ENCODE measurements at places on chromosomes 7 and 10.

GRCh38 chr10:106158241-106158640 lies 1006.3 kb downstream of the SORCS1 start:
- no peak for DNase-seq

- DNase-seq, result no peak
These were observed 32.3 kb downstream of the PPIF start for GRCh38 chr10:79379512-79380124.

DNA sequence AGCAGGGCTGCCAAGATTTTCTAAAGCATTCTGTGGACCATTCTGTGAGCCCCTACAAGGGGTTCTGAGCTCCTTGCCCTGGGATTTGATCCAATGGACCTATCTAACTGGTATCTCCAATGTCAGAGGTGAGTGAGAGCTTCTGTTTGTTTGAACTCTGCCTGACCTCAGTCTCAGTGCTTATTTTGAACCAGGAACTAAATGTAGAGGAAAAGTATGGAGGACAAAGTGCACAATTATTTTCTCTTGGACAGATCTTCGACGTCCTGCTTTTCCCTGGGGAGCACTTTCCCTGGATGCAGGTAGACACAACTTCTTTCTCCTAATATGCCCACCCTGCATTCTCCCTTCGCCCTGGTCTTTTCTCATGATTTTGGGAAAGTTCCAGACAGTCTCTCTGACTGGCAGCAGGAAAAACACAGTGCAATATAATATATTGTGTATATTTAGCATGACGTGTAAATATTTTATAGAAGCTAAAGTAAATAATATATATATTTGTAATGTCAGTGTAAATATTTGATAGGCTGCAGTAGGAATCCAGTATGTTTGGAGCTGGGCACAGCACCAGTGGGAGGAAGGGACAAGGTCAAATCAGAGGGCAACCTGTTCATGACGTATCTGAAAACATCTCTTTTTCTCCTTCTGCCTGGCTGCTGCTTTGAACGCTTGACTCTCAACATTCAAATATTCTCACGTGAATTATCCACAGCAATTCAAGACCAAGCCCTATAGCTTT lies 184.0 kb upstream of the LYZL1 start:
- no peak for DNase-seq

DNA sequence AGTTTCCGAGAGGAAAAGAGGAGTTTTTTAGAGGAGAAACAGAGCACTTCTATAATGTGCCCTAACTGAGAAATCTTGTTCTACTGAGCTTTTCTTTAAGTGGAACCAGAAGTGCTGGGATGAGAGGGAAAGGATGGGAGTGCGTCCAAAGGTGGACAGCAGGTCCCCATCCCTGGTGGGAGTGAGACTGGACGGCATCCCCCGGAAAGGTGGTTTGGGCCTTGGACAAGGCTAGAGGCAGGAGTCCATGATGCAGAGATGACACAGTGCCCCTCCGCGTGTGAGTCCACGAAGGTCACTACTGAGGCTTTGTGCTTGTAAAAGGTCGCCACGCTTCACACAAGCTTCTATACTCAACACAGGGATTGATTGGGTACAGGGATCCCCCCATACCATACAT lies 6.1 kb upstream of the EN2 start:
- no peak for DNase-seq

GRCh38 chr10:133471300-133472109 lies 17.8 kb downstream of the SCART1 start:
- no peak for DNase-seq

- DNase-seq, result peak; percentile 100
These were observed 47.0 kb downstream of the AMZ1 start for GRCh38 chr7:2734751-2735571.

GRCh38 chr7:108093851-108094331 lies 36.3 kb downstream of the LAMB4 start:
- DNase-seq, result no peak

GRCh38 chr10:57336341-57336740 lies 931.4 kb downstream of the IPMK start:
- DNase-seq, result no peak

DNA sequence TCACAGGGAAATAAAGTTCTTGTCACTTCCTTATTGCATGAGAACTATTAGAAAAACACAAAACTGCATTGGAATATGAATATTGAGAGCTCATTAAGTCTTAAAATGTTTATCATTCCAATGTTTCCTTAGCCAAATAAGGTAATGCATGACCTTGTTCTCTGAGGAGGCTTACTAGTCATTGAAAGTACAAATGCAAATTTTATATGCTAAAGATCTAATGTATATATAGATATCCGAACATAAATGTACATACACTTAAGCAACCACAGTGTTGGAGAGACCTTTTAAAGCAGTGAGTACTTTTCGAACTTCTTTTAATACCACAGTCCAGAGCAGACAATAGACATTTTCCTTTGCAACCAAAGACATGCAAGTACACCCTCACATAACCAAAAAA lies 96.1 kb downstream of the RELN start:
- DNase-seq, result no peak

DNA sequence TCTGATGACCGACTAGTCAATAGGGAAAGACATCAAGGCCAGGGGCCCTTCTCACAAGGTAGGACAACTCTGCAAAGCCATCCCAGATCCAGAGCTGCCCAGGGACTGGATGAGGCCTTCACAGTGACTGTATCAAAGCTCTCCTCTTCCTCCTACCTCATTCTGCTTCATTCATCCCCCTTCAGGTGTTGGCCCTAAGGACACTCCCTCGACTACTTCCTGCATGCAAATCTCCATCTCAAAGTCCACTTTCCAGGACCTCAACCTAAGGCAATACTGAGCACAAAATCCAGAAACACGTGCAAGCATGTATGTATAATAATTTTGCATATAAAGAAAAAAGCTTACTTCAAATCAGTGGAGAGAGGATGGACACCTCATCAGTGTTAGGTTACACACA lies 25.1 kb downstream of the DPY19L1 start:
- no peak for DNase-seq

GRCh38 chr10:17454161-17455014 lies at the start of gene ST8SIA6:
ST8SIA6 (minus strand) TSS chr10:17454595; CDS start chr10:17454255, 340 bp downstream.
- no peak for DNase-seq

GRCh38 chr7:2141021-2141410 lies 91.7 kb downstream of the MAD1L1 start:
- no peak for DNase-seq

DNA sequence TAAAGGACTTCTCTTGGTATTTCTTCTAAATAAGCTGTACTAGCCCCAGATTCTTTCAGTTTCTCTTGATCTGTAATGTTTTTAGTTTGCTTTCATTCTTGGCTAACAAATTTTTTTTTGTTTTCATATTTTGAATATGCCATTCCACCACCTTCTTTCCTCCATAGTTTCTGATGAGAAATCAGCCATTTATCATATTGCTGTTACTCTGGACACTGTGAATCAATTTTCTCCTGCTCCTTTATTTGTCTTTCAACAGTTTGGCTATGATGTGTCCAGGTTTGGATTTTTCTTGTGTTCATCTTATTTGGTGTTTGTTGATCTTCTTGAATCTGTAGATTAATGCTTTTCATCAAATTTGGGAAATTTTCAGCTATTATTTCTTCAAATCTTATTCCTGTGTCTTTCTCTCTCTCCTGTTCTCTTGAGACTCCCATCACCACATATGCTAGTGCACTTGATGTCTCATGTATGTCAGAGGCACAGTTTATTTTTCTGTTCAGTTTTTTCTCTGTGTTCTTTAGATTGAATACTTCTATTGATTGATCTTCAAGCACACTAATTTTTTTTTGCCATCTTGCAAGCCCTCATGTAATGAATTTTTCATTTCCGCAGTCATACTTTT lies 15.0 kb downstream of the ELFN1 start:
- DNase-seq, result no peak

GRCh38 chr7:101586078-101586905 lies 42.8 kb downstream of the MYL10 start:
- no peak for DNase-seq

GRCh38 chr7:110557-111232 lies 81.7 kb upstream of the FAM20C start:
- DNase-seq, result no peak

DNA sequence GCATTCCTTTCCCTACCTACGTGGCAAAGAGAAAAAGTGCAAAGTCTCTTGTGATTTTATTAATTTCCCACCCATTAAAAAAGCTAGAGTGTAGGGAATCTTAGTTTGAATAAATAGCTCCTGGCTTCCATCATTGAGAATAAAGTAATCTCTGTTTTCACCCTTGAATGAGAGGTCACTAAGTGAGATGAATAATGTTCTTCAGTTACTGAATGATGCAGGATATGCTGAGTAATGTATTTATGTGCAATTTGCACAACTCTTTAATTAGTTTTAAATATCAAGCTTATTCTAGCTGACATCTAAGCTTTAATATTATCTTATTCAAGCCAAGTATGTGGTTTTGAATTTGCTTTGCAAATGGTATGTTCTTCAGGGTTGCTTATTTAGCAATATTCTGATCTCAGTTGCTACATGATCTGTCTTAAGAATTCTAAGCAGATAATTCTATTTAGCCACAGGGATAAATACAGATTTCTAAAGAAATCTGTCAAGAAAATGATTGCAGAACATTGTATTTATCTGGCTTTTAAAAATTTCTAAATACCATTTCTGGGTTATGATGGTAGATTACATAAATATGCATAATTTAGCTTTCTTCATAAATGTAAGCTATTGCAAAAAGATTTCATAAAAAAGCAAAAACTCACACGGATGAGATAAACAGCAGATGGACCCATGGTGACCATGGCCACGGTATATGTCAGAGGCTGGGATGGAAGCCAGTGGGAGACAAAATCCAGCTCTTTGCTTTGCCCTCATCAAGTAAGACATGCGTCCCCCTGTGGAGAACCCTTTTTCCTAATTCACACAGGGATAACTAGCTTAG lies 141.0 kb downstream of the MACC1 start:
- no peak for DNase-seq

- no peak for DNase-seq
These were observed 860 bp upstream of the WDR86 start for GRCh38 chr7:151410405-151411390.

DNA sequence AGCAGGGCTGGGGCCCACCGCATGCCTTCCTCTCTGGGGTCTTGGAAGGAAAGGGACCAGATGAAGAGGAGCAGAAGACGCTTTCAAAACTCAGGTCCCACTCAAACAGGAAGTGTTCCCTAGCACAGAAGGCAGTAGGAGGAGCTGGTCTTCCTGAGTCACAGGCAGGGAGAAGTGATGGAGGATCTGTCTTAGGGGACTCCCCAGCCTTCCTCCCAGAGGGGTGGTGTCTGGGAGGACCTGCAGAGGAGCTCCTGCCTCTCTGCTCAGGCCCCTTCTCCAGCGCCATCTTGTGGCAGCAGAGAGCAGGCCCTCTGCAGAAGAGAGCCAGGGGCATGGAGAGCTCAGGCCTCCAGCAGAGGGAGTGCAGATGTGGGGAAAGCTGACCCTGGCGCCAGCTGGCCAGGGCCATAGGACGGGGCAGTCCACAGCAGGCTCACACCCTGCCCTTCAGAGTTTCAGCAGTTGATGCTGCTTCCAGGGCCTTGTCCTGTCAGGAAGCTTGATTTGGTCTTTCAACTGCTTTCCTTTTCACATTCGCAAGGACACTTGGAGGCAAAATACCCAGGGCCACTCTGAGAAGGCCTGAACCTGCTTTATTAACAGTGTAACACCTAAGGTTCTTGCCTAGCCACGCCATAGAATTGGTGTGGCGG lies 62.2 kb upstream of the TARP start:
- peak; percentile 88 for DNase-seq

DNA sequence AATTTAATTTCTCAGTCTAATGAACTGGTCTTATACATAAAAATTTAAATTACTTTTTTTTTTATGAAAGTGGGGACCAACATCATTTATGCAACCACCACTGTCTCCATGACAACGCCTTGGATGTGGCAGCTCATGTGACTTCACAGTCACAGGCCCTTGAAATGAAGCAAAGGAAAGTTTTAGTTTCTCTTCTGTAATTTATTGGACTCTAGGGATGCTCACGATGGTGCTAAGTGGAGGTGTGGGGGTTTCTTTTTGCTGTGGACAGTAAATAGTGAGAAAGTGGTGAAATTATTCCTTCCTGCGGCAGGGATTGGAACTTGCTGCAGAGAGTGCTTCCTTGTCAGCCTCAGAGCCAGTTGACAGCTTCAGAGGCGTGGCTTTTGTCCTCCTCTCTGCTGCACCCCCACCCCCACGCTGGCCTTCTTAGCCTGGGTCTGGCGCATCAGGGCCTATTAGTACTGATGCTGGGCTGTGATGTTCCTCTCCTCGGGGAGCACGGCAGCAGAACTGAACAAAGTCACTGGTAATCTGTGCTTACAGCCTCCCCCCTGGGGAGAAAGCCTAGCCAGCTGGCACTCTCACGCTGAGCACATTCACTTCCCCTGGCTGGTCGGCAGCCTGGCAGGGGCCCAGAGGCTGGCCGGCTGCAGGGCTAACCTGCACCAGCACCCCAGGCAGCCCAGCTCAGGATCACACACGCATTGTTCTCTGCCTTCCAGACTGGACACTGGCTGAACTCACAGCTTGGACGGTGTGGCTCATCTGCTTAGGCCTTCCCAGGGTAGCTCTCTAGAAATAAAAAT lies 517.5 kb upstream of the GALNT17 start:
- DNase-seq, result no peak

- DNase-seq, result no peak
These were observed 11.6 kb upstream of the NKX2-3 start for GRCh38 chr10:99520847-99521764.

DNA sequence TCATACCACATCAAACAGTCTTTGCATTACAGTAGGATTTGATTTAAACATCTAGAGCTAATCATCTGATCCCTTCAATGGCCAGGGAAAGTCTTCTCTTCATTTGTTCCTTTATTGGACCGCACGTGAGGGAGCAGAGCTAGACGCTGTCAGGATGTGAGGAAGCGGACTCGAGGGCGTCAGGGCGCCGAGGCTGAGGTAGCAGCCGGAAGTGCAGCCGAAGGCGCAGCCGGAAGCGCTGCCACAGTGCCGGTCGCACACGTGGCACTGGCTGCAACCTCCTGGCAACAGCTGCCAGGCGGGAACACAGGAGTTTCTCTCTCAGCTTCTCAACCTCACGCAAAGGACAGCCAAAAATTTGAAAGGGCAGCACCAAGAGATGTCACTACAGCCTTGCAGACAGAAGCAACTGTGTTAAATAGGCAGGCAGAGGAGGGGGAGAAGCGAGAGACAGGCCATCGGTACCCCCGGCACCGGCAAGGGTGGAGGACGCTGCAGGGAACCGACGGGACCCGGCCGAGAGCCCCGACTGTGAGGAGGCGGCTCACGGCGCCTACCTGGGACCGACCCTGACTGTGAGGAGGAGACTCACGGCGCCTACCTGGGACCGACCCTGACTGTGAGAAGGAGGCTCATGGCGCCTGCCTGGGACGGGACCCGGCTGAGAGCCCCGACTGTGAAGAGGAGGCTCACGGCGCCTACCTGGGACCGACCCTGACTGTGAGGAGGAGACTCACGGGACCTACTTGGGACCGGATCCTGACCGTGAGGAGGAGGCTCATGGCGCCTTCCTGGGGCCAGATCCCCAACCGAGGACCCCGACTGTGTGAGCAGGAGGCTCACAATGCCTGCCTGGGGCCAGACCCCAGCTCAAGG lies 32.3 kb downstream of the VIPR2 start:
- no peak for DNase-seq

- no peak for DNase-seq
These were observed 32.9 kb downstream of the ICA1 start for GRCh38 chr7:8228766-8229674.

GRCh38 chr10:101134299-101135127 lies 3.4 kb downstream of the TLX1 start:
- DNase-seq, result no peak

Data from GF-D8 (cell line).